Glomerular endothelial cell (primary cell): ENCODE measurements at places on chromosomes 13 and 19. TPM values are rescaled to one million over a fixed set of nuclear protein-coding genes. Genes with fewer than 3 reads are reported as not detected.

ELSPBP1 gene
- not detected in 2 replicates for total RNA-seq

FCHO1 gene
- 0.93 and 3.1 TPM in 2 replicates for total RNA-seq

AMH gene
- 1.4 and 2.1 TPM in 2 replicates for total RNA-seq

CBY2 gene
- total RNA-seq = not detected in 2 replicates
